NCI-H1694 treated with DMSO at 0.1 percent for 48 hours (cell line): ENCODE measurements at places on chromosomes 3 and 15.

DNA sequence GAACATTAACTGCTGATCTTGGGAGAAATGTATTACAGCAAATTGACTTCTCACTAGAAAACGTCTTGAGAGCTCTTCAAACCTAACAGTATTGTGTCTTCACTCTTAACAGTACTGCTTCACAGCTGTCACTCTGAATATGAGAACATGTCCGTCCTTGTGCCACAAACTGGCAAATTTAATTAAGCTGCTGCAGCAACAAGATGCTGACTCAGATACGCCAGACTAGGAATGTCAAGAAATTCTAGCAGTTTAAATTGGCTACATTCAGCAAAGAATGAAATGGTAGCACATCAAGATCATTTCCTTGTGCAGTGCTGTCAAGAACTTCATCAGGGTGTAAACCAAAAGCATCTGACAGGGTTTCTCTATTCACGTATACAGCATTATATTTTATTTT lies 7.6 kb downstream of the ICE2 start:
- DNase-seq, result no peak

GRCh38 chr15:82832601-82833361 lies 23.4 kb downstream of the WHAMM start:
- no peak for DNase-seq

- no peak for DNase-seq
Measured at GRCh38 chr3:111784001-111784400, 75.1 kb upstream of the PHLDB2 start.

GRCh38 chr3:144660186-144660585 lies 688.6 kb downstream of the DIPK2A start:
- DNase-seq, result no peak

- DNase-seq, result no peak
Measured at GRCh38 chr3:85475346-85475745, 516.6 kb downstream of the CADM2 start.

DNA sequence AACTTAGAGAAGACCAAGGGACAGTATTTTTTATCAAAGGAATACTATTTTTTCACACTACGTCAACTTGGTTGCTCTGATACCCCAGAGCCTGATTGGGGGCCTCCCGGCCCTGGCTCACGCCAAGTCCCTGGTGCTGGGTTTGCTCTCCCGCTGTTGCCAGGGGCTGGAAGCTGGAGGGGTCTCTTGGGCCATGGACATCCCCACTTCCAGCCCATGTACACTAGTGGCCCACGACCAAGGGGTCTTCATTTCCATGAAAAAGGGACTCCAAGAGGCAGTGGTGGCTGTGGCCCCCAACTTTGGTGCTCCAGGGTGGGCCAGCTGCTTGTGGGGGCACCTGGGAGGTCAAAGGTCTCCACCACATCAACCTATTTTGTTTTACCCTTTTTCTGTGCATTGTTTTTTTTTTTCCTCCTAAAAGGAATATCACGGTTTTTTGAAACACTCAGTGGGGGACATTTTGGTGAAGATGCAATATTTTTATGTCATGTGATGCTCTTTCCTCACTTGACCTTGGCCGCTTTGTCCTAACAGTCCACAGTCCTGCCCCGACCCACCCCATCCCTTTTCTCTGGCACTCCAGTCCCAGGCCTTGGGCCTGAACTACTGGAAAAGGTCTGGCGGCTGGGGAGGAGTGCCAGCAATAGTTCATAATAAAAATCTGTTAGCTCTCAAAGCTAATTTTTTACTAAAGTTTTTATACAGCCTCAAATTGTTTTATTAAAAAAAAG lies 20.3 kb upstream of the BSN start:
- DNase-seq, result no peak

- no peak for DNase-seq
Measured at GRCh38 chr3:16849795-16850194, 35.0 kb upstream of the PLCL2 start.

DNA sequence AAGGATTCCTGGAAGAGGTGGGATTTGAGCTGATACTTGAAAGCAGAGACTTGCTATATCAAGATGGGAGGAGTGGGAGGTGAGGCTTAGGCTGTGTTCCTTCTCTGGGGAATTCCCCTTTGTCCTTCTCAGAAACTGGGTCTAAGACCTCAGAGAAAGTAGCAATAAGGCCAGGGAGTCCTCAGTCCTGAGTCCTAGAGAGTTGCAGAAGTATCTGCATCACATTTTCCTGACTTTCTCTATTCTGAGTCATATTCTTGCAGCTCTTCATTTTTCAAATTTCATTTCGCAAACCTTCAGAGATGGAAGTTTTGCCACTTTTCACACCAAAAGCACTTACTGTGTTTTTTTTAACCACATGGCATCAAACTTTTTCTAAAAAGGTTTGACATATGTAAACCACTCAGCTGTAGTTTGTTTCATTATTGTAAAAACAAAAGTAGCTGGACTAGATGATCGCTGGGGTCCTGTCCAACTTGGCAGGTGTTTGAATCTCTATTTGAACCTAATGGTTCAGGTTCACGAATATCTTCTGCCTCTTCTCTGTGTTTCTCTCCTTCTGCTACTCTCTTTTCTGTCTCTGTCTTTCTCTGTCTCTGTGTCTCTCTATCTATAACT lies 21.3 kb downstream of the COLQ start:
- DNase-seq, result no peak

DNA sequence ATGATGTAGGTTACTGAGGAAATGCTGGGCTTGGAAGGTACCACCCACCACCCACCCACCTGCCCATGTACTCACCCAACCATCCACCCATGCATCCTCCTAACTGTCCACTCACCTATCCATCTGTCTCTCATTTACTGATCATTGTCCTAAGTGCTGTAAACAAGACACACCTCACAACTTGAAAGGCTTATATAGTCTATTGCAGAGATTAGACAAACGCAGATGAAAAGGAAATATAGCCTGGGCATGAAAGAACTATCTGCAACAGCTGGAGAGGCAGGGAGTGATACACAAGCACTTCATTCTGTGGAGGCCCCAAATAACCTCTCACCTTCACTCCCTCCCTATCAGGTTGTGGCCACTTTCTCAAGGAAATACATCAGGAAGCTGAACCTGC lies 54.0 kb downstream of the DAPK2 start:
- DNase-seq, result no peak

DNA sequence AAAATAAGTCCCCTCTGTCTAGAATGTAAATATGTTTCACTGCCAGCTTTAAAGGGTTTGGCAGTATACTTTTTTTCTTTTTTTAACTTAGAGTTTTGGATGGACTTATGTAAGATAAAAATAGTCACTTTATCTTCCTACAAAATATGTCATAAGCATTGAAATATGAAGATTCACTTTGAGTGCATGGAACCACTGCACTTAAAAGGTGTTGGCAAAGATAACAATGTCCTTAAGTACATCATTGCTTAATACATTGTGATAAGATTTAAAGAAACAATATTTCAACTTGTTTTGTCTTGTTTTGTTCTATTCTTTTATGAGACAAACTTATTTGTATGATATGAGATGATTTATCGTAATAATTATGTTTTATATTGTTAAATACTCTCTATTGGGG lies 66.3 kb upstream of the NAALADL2 start:
- no peak for DNase-seq

DNA sequence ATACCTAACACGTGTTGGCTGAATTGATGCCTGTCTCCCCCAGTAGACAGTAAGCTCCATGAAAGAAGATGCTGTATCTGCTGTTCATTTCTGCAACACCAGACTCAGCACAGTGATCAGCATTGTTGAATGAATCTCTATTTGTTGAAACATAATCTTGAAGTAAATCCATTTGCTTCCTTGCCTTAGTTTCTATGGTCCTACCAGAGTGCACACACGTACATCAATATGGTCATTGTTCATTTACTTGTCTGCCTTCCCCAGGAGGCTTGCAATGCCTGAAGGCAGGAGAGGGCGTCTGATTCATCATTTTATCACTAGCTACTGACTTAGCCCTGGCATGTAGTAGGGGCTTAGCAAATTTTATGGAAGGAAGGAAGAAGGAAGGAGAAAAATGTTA lies 19.2 kb downstream of the RBP2 start:
- DNase-seq, result no peak

DNA sequence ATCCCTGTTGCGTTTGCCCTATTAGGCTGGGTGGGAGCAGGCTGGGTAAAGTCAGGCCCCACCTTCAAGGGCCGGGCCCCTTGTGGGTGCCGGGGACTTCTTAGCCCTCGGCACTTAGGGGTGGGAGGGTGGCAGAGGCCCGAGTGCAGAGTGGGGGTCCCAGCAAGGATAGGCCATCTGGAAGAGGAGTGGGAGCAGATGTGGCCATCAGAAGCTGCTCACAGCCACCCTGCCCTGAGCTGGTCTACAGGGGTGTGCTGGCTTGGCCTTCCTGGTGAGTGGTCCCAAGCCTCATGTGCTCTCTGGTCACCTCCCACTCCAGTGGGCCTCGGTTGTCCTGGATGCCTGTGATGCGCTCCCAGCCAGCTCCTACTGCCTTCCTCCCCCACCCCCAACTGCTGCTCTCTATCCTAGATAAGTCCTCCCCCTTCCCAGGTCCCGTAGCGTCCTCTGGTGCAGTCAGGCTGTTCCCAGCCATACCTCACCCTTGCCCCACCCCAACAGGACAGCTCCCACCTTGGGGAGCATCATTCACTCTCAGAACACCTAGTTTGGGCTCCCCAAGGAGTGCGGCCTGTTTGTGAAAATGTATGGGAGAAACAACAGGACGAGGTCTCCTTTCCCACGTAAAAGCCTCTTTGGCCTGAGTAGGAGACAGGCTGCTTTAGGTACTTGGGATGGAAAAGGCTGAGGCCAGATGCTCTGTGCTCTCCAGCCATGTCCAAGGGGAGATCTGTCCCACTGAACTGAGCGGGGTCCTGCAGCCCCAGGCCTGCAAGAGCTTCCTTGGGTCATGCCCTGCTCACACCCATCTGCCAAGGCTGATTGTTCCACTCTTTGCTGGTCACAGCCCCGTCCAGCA lies 24.9 kb upstream of the PLXNA1 start:
- DNase-seq, result no peak

GRCh38 chr3:5499404-5499803 lies 311.9 kb downstream of the EDEM1 start:
- DNase-seq, result no peak

DNA sequence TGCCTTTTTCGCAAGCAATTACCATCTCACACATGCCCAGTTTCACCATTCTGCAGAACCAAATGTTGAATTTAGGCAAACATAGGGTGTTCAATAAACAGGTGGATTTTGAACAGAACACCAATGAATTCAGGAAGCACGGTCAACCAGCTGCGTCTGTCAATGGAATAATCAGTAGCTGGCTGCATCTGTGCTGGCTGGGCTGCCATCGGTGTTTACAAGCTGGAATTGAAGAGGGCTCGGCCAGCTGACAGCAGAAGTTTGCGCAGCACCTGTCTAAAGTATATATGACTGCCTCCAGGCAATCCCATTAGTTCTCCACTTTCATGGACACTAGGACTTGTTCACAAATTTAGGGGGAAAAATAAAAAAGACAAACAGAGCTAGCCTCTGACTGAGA lies 996.4 kb upstream of the CFAP20DC start:
- DNase-seq, result no peak

DNA sequence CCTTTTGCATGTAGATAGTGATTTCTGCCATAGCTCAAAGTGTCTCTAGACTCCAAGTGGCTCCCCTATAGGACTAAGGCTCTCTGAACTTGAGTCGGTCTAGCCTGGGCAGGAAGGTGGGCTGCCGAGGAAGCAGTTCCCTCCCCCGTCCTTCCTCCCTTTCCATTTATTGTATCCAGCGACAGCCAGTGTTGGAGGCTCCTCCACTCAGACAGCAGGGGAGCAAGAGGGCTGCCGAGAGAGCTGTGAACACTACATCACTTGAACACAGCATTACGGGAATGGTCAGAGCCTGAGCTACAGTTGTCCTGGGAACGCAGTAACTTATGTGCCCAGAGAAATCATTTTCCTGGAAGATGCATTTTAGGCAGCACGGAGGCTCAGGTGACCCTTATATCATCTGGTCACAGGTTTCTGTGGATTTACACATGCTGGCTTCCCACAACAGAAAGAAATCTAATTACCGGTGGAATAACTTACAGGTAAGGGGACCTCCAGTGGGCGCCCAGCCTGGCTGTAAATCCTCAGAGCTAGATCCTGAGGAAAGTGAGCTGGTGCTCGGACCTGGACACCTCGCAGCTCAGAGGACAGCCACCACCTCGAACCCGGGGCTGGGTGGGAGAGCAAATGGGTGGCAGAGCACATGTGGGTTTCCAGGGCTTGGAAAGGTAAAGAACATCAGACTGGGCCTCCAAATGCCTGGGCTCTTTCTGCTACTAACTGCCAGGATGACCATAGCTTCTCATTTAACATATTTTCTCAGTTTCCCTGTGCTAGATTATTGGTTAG lies 197.1 kb downstream of the UACA start:
- DNase-seq, result no peak

- no peak for DNase-seq
Measured at GRCh38 chr15:39427705-39428104, 153.2 kb upstream of the THBS1 start.

- DNase-seq, result peak; percentile 16
Measured at GRCh38 chr15:58070801-58071418, 5.4 kb upstream of the ALDH1A2 start.

DNA sequence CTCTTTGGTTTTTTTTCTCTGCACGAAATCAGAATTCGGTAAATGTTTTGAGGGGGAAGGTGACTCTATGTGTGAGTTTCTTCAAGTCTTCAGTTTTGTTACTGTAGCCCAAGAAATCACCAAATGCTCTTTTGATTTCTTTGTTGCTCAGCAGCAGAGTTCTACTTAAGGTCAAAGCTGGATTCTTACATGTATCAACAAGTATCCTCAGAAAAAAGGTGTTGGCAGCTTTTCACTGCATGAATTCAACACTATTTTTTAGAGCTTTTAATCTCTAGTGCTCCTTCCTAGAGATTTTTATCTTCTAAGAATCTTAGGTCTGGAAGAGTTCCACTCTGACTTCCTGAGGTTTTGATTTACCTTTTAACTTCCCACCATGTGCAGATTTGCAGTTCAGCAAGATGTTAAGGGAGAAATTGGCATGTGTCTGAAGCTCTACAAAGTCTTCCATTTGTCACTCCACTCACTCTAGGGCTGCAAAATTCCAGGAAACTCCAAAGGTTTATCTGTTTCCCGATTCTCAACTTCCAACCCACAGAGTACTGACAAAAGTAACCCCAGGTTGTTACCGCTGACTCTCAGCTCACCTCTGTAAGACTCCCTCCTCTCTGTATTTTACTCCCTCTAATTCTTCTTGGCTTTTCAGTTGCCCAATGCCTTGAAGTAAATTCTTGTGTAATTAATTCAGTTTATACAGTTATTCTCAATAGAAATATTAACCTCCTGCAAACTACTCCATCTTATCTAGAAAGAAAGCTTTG lies 13.3 kb upstream of the CD200 start:
- DNase-seq, result no peak

DNA sequence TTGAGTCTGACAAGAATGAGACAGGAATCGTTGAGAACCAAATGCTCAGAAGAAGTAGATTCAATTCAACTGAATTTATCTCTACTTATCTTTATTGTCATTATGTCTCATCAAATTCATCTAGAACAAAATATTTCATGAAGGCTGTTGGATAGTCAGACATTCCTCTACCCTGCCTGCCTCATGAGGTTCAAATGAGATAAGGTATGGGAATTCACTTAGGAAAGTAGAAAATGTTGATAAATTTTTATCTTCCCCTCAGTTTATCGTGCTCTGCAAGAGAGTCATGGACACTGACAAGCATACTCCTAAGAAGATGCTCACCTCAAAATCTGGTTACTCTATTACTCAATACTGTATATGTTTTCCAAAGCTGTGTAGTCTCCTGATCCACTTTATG lies 149.7 kb upstream of the CDIN1 start:
- DNase-seq, result no peak
